ENCODE measurements at places on chromosomes 3 and 15.

DNA sequence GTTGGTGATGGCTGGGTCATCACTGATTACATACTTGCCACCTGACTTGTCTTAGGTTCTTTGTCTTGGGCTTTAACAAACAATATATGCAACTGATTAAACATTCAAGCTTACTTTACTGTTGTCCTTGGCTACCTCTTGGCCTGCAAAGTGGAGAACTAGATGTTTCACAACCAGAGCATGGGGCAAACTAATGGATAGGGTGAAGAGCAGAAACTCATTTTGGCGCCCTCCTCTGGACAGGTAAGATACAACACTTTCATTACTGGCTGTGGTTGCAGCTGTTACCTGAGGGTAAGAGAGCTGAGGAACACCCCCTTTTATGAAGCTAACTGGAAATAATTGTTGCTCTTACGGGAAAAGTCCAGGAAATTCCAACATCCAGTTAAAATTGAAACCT lies 262.1 kb downstream of the NAALADL2 start:
- DNase-seq = peak; percentile 6

GRCh38 chr3:8492744-8493511 lies 8.7 kb upstream of the LMCD1 start:
- peak; percentile 77 for DNase-seq

DNA sequence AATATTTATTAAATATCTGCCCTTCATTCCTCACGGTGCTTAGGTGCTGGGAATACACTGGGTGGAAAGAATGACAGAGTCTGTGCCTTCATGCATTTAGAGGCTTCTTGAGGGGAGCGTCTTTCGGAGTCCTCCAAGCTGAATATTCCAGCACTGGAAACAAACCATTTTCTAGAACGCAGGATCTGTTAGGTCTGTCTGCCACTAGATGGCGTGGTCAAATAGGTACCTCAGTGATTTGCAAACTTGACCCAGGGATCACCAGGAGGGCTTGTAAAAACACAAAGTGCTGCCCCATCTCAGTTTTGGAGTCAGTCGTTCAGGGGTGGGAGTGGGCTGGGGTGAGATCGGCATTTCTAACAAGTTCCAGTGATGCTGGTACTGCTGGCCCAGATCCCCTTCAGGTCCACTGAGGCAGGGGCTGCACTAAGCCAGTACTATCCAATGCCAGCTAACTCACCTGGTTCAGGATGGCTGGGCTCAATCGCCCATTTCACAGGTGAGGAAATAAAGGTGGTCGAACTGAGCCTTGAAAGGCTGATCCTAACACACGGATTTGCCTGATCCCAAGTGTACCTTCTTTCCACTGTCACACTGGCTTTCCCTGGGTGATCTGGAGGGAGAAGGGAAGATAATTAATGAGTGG lies 14.8 kb downstream of the ARNT2 start:
- DNase-seq = peak; percentile 65

GRCh38 chr3:47034868-47035489 lies 55.5 kb downstream of the NBEAL2 start:
- DNase-seq = no peak

- DNase-seq = no peak
Observed at GRCh38 chr15:40087991-40088928, 20.4 kb downstream of the BMF start.

DNA sequence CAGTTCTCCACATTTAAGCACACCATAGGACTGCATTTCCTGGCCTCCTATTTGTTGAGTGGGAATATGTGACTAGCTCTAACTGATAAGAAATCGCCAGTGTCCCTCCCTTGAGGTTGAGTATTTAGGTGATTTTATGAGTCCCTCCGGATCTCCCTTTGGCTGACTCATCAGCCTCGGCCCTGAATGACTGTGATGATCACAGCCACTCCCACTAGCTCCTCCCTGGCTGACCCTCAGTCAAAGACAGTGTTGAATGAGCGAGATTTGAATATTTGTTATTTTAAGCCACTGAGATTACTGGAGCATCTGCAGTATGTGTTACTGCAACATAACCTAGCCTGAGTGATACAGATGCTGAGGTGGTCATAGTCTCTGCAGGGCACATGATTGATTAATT lies 515.3 kb downstream of the EPHB1 start:
- peak; percentile 18 for DNase-seq

- no peak for DNase-seq
Observed at GRCh38 chr15:77901921-77902750, 175.4 kb downstream of the TBC1D2B start.

GRCh38 chr3:180875124-180875698 lies 37.3 kb upstream of the FXR1 start:
- DNase-seq = no peak

DNA sequence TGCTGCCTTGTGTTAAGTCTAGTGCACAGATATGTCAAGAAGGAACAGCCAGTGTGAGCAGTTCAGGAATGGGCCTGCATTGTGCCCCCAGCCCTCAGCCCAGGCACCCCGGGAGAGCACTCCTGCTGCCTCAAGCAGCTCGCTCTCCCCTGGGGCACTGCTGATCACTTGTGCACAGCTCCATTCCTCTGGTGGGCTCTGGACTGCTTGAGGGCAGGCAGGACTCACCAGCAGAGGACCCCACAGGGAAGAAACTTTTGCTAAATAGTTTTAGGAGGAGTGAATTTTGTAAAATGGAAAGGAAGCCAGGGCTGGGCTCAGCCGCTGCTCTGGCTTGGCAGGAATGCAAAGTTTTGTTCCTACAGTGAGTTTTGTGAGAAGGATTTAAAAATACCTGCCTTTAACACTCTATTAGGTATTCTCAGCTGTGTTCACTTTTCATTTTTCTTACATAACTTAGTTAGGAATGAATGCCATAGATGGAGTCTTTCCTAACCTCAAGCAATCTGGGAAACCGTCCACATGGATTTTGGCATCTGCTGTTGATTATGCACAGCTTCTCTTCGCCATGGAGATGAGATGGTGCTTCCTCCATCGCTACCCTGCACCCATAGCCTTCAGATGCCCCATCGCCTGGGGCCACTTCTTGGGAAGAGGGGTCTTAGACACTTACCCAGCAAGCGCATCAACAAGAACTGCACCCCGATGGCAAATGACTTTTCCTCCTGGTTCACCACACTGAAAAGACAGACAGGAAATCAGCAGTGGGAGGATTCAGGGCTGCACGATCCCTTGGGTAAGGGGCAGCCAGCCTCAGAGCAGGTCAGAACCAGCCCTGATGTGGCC lies 42.3 kb upstream of the RAB6B start:
- DNase-seq = no peak

- peak; percentile 77 for DNase-seq
Observed at GRCh38 chr15:64635499-64636495, 139.6 kb downstream of the RBPMS2 start.
